Stimulated activated CD4-positive, alpha-beta T cell treated with anti-CD3 and anti-CD28 coated beads, Interleukin-12 subunit alpha, Interleukin-12 subunit beta, amount 100 ng/mL, for 24 hours (primary cell): ENCODE measurements at places on chromosomes 13 and 19.

DNA sequence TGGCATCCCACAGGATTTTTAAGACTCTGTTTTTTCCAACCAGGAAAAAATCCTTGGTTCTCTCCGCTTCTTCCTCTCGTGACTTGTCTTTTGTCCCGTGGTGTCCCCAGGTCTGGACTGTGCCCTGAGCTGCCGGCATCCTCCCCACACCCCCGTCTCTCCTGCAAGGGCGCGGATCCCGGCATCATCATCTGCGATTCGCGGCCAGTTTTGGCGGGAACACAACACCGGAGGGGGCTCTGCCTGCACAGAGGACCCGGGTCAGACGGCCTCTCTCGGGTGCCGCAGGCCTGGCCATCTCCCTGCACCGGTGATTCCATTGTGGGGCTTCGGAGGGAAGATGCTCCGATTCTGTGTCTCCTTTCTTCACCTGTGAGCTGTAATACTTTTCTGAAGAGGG is 18.8 kb upstream of the GAS6 start:
- DNase-seq: no peak

DNA sequence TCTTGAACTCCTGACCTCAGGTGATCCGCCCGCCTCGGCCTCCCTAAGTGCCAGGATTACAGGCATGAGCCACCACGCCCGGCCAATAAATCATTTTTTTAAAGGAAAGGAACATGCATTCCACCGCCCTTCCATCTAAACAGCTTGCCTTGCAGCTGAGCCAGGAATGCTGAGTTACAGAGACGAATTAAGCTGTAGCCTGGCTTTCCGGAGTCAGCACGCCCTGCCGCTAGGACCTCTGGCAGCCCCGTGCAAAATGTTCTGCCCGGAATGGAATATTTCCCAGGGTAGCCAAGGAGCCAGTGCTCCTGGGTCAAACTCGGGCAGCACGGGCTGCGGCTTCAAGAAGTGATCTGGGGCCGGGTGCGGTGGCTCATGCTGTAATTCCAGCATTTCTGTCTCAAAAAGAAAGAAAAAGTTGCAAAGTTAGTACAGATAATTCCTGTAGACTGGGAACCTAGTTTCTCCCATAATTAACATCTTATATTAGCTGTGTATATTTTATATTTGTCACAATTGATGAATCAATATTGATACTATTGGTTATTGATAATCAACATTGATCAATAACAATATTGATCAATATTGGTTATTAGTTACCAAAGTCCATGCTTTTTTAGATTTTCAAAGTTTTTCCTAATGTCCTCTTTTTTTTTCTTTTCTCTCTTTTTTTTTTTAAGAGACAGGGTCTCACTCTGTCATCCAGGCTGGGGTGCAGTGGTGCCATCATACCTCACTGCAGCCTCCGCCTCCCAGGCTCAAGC is 19.2 kb downstream of the ATCAY start:
- no peak for DNase-seq

DNA sequence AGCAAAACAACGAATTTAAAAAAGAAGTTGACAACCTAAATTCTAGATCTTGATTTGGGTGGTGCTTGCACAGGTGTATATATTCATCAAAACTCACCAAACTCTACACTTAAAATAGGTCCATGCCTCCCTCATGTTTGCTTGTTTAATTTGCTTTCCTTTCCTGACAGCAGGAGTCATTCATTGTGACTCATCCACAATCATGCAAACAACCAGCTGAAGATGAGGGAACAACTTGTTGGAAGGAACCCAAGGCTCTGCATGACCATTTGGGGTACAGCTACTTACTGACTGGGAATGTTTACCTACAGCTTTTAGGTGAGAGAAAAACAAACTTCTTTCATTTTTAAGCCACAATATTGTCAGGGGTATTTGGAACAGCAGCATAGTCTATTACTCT is 96.6 kb downstream of the RXFP2 start:
- no peak for DNase-seq

GRCh38 chr19:47323872-47324271 is 8.1 kb upstream of the C5AR2 start:
- DNase-seq: no peak

GRCh38 chr19:14563989-14564651 is 7.7 kb downstream of the NDUFB7 start:
- DNase-seq: peak; percentile 57

DNA sequence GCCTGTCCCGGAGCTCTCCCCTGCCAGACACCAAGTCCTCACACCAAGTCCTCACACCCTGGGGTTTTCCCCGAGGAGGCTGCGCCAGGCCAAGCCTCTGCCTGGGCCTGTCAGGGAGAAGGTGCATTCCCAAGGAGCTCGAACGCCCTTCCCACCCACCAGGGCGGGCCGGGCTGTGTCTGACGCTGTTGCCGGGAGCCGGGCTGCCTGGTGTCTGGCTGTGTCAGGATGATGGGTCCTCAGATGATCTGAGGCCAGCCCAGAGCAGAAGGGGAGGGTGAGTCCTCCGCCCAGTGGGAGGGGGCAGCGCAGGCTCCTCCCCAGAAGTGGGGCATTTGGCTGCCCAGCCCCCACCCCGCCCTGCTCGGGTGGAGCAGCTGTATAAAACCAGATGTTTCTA is 2.3 kb upstream of the HAS1 start:
- DNase-seq: no peak

- no peak for DNase-seq
Measured at GRCh38 chr19:17404621-17405249, 695 bp downstream of the BST2 start.

- DNase-seq: no peak
Measured at GRCh38 chr19:46691948-46692347, 25.0 kb downstream of the PRKD2 start.

- no peak for DNase-seq
Measured at GRCh38 chr19:47379381-47379938, 30.3 kb downstream of the DHX34 start.

GRCh38 chr19:45040059-45040771 is 1.4 kb downstream of the CLASRP start:
- DNase-seq: no peak

DNA sequence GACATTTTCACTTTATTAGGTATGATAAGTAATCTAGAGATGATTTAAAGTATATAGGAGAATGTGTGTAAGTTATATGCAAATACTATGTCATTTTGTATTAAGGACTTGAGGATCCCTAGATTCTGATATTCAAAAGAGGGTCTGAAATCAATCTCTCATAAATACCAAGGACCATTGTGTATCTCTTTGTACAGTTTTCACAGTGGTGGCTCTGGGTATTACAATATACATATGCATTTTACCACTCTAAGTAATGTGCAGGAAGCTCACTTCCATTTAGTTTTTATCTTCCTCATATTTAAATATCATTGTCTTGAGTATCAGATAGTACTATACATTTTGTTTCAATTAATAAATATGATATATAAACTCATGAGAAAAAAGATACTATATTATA is 862.6 kb upstream of the PCDH20 start:
- no peak for DNase-seq

- peak; percentile 69 for DNase-seq
Measured at GRCh38 chr19:48330012-48330681, 4.8 kb downstream of the EMP3 start.

DNA sequence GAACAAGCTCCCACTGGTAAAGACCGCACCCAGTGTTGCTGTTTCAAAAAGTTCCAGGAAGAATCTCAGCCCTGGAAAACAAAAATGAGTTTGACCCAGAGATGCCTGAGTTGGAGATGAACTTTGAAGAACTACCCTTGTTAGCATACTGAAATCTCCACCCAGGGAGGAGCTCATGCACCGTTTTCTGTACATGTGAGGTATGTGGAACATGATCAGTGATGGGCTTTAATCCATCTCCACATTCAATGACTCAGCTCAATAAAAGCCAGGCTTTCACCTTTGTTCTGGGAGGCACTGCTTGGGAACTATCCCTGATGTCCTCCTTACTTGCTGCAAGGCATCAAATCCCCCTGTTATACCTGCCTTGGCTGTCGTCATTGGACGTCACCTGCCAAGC is 279.9 kb downstream of the UQCRFS1 start:
- no peak for DNase-seq

DNA sequence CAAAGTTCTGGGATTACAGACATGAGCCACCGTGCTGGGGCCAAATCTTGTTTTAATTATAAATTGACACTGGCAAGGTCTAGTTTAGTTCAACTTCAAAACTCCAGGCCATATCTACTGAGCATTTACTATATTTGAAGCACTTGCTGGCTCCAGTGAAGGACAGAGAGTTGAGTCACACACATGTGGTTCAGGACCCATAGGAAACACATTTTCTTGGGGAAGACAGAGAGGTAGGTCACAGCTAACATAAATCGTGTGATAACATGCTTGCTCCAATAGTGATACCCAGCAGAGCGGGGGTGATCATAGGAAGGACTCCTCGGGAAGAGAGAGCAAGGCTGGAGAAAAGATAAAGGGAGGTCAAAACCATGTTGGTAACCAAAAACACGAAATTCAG is 170.6 kb upstream of the TSC22D1 start:
- no peak for DNase-seq

GRCh38 chr13:84455143-84455905 is 573.0 kb upstream of the SLITRK1 start:
- no peak for DNase-seq

DNA sequence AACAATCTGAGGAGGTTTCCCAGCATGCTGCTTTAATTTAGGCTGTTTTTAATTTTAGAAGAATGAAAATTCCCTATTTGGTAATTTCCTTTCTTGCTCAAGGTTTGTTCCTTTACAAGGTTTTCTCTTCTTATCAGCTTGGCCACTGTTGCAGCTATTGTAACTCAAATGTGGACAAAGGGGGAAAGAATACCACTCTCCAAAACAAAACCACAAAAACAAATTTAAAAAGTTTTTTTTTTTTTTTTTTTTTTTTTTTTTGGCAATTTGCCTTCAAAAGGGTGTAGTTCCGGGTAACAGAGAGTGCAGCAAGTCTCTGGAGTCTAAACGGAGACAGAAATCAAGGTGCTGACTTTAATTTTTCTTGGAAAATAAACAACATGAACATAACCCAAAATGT is 306.4 kb upstream of the ARGLU1 start:
- no peak for DNase-seq

GRCh38 chr19:30314056-30314804 is 58.0 kb upstream of the ZNF536 start:
- DNase-seq: no peak

DNA sequence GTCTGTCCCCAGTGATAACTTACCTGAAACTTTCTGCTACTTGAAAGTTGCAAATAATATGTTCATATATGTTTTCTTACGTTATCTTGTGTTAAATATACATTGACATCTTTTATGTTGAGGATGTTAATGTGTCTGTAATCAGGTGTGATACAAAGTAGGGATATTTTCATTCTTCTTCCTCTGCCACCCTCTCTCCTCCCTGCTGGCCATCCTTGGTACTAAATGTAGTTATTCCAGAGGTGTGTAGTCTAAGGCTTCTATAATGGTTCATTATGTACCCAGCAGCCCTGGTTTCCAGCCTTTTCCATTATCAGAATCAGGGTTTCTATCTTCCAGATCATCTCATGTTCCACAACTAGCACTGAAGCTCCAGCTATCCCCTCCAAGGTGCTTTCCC is 606.7 kb upstream of the KLHL1 start:
- DNase-seq: no peak

DNA sequence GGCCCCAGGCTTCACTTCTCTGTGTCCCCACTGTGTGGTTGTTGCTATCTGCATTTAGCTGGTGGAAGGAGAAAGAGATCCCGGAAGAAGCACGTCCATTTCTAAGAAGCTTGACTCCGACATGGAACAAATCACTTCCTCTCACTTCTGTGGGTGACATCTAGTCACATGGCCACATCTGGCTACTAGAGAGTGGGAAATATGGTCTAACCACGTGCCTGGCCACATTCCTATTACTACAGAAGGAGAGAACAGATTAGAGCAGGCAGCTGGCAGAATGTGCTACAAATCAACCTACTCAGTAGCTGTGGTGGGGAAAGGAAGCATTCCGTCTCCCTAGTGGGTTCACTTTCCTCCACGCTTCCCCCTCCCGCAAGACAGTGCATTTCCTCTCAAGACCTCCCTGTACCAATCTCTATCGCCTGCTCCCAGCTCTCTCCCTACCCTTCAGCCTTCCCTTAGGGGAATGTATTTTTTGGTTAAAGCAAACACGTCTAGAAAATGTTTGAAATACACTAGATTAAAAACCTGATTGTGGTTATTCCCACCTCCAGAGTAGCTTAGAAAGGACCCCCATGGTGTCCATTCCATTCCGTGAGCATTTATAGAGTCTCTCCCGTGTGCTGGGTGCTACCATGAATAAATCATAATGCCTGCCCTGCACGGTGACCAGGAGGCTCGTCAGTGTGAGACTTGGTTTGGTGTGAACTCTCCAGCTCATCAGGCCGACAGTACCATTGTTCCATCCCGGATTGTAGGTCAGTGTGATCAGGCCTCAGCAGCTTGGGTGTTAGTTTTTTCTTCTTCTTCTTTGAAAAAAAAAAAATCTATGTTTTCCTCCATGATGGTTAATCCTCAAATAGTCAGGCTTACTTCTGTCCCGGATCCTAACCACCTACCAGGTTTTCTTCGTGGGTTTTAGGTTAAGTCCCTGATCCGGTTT is 8.0 kb upstream of the AMER2 start:
- DNase-seq: no peak

DNA sequence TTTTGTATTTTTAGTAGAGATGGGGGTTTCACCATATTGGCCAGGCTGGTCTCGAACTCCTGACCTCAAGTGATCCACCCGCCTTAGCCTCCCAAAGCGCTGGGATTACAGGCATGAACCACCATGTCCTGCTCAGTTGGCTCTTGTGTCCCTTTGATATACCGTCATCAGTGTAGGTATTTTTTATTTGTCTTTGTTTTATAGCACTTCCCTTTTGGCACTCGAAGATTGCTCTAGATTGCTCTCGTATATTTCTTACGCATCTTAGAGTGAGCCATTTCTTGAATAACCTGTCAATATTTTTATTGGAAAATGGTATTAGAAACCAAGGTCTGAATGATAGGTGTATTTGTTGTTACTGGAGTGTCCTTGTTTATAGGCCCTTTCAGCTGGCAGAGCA is 9.4 kb downstream of the SETDB2 start:
- DNase-seq: no peak

GRCh38 chr19:36379510-36379819 is 464 bp upstream of the ZFP14 start:
- no peak for DNase-seq

DNA sequence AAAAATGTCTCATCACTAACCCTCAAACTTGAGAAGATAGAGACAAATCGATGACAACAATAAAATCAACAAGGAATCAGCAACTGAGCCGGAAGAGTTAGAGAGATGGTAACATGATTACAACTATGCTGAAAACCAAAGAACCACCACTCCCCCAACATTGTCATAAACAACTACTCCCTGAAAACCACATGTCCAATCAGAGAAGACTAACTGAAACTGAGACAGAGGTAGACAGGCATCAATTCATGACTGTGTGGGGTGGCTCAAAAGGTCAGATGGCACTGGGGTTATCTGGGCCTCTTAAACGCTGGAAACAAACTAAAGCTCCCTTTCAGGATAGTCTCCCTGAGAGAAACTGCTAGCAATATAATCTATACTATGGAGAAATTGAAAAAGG is 488.8 kb downstream of the KCTD12 start:
- DNase-seq: no peak

DNA sequence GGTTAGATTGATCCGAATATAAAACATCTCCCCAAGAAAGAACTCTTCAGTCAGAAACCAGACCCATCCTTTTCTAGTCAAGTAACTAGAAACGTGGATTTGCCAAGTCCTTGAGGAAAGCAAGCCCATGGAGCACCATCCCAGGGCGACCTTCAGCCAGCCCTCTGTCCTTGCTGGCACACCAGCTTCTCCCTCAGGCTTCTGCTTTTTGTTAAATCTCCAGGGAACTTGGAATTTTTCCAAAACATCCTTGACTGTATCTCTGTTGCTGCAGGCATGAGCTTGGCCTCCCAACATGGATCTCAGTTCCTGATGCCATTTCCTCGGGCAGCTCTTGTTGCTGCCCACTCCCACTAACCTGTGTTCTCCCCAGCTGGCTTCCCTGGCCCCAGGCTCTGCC is 27.1 kb upstream of the C1QTNF9 start:
- DNase-seq: no peak
